ENCODE measurements at places on chromosomes 7 and 10.

- DNase-seq = no peak
Observed at GRCh38 chr7:105920766-105921165, 42.3 kb upstream of the CDHR3 start.

DNA sequence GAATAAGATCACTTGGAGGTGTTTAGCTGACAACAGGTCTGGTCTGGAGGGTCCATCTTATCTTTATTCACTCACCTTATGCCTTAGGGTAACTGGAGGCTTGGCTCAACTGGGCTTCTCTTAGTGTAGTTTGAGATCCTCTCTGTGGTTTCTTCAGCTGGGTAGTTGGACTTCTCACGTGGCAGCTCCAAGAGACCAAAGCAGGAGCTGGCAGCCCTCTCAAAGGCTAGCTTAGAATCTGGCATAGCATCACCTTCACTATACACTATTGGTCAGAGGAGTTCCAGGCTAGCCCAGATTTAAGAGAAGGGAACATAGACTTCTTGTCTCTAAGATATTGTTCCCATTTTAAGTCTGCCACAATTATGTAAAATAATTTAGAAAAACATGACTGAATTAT is 16.4 kb downstream of the ADK start:
- no peak for DNase-seq

DNA sequence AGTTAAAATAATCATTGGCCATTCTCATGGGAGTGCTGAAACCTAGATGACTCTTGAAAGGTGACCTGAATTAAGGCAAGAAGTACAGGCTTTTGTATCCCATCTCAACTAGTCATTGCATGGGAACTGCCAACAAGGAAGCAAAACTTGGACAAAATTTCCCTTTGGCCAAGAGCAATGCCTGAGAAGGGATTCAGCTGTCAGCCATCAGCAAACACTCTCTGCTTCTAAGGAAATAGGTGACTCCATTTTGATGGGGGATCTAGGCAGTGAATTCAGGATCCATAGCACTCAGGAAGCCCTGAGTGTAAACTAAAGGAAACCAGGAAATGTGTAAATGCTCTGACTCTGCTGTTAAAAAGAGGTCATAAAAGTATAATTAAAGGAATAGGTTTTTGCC is 221.5 kb upstream of the TMEM229A start:
- no peak for DNase-seq

- DNase-seq = no peak
Observed at GRCh38 chr7:44787041-44787440, 9.4 kb upstream of the PPIA start.

DNA sequence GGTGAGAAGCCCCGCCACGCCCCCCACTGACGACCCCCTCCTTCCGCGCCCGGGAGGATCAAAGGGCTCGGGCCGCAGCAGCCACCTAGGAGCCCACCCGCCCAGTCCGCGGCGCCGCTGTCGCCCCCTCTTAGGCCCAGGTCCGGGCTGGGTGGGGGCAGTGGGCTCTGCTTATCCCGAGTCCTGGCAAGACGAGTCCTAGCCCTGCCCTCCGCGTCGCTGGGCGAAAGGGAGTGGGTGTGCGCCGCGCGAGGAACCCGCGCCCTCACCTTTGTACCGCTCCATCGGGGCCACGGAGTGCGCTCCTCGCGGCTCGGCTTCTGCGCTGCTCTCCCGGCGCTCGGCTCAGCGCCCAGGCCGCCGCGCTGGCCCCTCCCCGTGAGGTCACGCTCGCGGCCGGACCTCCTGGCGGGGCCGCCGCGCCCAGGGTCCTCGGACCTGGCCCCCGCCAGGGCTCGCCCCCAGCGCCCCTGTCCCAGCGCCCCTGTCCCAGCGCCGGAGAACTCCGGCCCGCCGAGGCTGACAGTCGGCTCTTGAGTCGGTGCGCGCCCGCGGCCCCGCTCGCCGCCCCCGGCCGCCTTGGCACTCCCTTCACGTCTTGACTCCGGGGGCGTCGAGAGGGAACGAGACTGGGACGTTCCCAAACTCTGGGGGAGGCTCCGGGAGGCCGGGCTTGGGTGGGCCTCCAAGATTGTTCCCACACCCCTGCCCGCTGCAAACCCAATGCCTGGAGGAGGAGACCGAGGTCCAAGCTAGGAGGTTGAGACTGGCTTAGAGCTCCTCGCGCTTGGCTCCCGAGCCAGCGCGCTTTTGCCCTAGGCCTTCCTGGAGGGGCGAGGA is at the start of gene AFAP1L2:
AFAP1L2 (minus strand) TSS at position 332 of the 840 bp plus-strand sequence; CDS start at position 285, 47 bp downstream.
- peak; percentile 73 for DNase-seq

GRCh38 chr7:158266817-158267741 is 320.5 kb downstream of the PTPRN2 start:
- peak; percentile 21 for DNase-seq

All from left ventricle myocardium superior (tissue), 1 donor.